ENCODE measurements at places on chromosomes 4 and X.

DNA sequence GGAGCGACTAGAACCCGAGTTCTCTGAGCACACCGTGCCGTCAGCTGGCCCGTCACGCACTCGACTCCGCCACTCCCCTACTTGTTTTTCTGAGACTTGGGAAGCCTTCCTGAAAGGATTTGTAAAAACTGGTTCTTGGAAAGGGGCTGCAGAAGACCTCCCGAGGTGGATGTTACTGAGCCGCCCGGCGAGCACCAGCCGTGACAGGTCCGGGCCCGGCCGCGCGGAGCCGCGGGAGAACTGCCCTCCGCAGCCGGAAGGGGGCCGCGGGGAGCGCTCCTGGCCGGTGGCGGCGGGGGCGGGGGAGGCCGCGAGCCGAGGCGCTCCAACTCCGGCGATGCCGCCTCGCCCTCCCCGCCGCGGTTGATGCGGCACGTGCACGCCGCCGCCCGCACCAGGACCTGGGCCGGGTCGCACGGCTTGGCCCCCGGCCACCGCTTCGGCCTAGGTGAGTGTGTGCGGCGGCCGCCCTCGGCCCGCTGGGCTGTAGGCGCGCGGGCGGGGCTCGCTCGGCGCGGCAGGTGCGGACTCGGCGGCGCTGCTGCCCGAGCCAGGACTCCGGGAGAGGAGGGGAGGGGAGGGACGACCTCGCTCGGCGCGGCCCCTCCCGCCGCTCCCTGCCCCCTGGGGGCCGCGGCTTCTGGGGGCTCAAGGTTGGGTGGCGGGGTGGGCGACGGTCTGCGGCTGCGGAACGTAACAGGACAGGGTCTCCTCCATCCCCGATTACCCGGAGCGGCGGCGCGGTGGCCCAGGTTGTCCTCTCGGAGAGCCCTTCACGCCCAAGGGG, 1.7 kb downstream of the SPRY1 start:
- DNase-seq: peak; percentile 66

DNA sequence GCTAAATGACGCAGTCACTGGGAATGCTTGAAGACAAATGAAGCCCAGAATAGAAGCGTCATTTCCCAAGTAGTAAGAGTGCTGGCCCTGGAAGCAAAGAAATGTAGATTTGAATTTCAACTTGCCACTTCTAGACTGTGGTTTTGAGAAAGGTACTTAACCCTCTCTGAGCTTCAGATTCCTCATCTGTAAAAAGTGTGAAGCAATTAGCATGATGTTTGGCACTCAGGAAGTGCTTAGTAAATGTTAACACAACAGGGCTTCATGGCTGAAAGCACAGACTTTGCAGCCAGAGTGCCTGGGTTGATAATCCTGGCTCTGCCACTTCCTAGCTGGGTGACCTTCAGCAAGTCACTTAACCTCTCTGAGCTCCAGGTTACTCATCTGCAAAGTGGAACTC, 147.4 kb upstream of the RPS6KA3 start:
- DNase-seq: no peak

GRCh38 chr4:3762264-3762663, 3.9 kb upstream of the ADRA2C start:
- no peak for DNase-seq

- no peak for DNase-seq
These were observed at the start of gene NKX3-2 for GRCh38 chr4:13543839-13544605. Gene NKX3-2, minus strand, starts transcription at chr4:13544508. Its CDS starts 94 bp downstream, at chr4:13544414.

GRCh38 chr4:134470544-134470943, 269.0 kb upstream of the PABPC4L start:
- DNase-seq: no peak

- no peak for DNase-seq
These were observed 738.0 kb upstream of the AADAT start for GRCh38 chr4:170827562-170828274.

GRCh38 chr4:105145903-105146275, 787 bp upstream of the TET2 start:
- no peak for DNase-seq

DNA sequence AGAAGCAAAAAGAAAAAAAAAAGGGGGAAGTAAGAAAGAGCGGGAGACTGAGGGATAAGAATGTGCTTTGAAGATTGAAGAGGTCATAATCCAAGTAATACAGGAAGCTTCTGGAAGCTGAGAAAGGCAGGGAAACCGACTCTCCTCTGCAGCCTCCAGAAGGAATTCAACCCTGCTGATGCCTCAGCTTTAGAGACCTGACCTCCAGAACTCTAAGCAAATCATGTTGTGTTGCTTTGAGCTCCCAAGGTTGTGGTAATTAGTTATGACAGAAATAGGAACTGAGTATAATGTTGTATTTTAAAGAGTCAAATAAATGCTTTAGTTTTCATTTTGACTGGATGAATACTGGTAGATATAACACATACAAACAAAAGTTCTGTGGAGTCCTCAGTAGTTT, 48.0 kb upstream of the FAT1 start:
- no peak for DNase-seq

GRCh38 chrX:71168134-71168533, 23.5 kb downstream of the NLGN3 start:
- no peak for DNase-seq

All from stimulated activated CD4-positive, alpha-beta T cell treated with anti-CD3 and anti-CD28 coated beads, TNF-alpha, amount 100 ng/mL, for 48 hours (primary cell).